NCI-H1694 treated with DMSO at 0.1 percent for 48 hours (cell line): ENCODE measurements at places on chromosomes 12 and 14.

DNA sequence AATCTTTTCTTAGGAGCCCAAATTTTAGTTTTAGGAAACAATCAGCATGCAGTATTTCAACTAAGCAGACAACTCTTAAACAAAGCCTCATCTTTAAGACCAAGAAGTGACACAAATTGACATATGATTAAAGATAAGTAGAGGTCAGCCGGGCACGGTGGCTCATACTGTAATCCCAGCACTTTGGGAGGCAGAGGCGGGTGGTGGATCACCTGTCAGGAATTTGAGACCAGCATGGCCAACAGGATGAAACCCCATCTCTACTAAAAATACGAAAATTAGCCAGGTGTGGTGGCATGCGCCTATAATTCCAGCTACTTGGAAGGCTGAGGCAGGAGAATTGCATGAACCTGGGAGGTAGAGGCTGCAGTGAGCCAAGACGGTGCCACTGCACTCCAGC, 35.8 kb downstream of the BLTP3B start:
- DNase-seq: no peak

DNA sequence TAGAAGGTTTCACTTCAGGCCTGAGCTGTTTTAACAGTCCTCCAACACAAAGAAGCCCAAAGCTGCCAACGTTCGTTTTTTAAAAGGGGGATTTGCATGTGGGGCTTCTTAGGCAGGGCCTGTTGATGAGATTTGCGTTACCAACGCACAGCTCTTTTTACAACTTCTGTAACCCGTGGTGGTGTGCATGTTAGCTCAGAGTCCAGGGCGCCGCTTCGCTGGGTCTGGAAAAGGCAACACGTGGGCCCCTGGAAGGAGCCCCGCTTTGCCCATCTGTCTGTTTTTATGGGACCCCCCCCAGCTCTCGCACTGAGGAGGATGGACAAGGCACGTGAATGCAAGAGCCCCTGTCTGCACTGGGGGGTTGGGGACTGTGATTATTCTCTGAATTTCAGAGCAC, 84.0 kb downstream of the ESR2 start:
- no peak for DNase-seq

DNA sequence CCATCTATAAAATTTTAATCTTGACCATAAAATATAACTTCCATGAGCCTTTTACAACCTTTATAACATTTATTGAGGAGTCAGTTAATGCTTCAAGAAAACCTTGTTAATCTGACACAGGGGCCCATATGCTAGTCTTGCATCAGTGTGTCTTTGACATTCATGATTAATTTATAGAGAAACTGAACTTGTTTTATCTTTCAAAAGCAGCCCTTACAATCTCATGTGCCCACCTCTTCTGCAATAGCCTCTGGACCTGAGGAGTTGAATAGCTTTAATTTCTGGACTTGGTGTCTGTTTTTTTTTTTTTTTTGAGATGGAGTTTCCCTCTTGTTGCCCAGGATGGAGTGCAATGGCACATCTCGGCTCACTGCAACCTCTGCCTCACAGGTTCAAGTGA, 8.6 kb upstream of the LPCAT3 start:
- no peak for DNase-seq

DNA sequence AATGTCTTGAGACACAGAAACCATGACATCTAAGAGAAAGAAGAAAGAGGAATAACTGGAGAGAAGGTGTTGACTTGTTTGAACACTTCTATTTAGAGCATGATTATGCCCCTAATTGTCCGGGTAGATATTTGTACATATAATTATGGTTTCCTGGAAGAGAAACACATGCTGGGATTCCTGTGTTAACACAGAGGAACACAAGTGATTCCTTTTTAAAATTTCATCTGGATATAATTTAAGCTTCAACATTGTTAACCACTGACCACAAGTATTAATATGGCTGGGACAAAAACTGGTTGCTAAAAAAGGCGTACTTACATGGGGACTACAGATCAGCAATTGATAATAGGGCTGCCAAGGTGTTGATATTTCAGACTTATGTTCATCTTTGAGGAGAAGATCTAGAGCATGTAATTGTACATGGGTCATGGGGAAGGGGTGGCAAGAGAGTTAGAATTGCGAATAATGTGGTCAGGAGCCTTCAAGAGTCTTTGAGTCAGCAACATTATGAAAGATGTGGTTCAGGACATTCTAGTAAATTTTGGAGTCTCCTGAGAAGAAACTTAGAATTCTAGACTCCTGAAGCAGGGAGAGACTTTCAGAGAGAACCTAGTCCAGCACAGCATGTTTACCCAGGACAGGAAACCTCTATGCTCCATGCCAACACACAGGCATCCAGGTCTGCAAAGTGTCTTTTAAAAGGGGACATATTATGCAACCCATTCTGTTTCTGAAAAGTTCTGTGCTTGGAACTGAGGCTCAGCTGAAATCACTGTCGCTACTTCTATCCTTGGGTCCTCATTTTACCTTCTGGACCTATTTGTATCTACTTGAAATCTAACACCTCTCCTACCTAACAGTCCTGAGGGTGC, 56.5 kb downstream of the SLC38A1 start:
- DNase-seq: no peak

GRCh38 chr12:89645434-89645833, 63.2 kb downstream of the ATP2B1 start:
- DNase-seq: no peak

GRCh38 chr12:90027041-90027440, 318.4 kb upstream of the ATP2B1 start:
- DNase-seq: no peak
